Stimulated activated CD4-positive, alpha-beta T cell treated with anti-CD3 and anti-CD28 coated beads, Interleukin-2, amount 100 ng/mL, for 24 hours (primary cell): ENCODE measurements at places on chromosomes 1 and 21.

GRCh38 chr1:8396083-8396785 lies 78.3 kb downstream of the SLC45A1 start:
- no peak for DNase-seq

DNA sequence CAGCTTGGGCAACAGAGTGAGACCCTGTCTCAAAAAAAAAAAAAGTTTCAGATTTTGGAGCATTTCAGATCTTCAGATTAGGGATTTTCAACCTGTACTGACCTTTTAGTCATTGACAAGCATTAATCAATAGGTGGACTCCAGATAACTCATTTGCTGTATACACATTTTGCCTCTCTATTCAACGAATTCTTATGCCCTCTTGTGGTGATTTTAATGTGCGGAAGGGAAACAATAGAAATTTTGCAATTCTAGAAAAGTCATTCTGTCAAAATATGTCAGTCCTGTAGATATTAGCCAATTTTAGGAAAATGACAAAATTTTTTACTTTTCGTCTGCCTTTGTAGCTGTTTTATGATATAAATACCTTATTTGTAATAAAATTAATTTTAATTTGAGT lies 11.6 kb upstream of the OR2G2 start:
- DNase-seq, result no peak

GRCh38 chr1:30469426-30469825 lies 254.0 kb downstream of the MATN1 start:
- no peak for DNase-seq

DNA sequence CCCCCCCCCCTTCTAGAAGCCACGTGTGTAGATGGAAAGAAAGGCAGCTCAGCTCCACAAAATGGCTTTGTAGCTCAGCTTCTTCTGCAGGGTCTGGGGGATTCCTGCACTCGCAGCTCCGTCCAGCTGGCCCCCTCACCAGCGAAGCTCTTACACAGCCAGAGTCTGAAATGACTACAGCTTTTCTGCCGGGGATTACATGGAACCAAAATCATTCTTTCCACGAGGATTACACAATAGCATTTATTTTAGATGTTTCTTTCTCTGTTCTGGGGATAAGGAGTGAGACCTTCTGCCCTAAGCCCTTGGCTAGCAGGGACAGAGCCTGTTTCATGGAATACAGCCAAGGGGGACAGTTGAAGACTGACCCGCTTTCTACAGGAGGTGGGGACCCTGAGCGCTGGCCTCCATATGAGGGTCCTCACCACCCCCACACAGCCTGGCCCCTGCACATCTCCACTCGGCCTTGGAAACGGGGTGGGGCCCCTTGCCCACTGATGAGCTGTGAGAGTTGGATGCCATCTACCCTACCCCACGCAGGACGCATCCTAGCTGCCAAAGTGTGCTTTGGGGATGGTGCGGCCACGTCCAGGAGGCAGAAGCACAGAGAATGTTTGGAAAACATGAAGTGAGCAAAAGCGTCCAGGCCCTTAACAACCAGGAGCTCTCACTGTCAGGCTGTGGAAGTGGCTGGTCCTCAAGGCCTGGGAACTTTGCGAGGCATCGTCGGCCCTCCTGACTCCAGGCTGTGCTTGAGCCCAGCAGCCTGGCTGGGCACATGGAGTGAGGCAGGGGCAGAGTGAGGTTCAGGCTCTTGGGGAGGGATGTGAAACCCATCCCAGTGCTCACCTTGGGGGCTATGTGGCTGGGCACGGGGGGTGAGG lies 14.5 kb downstream of the ACTRT2 start:
- no peak for DNase-seq

DNA sequence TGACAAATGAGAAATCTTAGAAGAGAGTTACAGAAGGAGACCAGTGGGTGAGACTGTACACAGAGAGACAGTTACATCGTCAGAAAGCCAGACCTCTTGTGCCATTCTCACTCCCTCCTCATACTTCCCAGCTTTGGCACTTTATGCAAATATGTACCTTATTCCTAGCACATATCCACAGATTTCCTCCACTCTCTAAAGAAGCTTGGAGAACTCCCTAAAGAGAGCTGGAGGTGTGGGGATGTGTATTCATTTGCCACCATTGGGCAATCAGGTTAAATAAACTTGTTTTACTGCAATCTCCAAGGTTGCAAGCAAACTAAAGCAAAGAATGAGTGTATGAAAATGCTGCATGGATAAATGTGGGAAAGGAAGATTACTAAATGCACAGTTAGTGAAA lies 380.9 kb upstream of the PRMT6 start:
- DNase-seq, result no peak

DNA sequence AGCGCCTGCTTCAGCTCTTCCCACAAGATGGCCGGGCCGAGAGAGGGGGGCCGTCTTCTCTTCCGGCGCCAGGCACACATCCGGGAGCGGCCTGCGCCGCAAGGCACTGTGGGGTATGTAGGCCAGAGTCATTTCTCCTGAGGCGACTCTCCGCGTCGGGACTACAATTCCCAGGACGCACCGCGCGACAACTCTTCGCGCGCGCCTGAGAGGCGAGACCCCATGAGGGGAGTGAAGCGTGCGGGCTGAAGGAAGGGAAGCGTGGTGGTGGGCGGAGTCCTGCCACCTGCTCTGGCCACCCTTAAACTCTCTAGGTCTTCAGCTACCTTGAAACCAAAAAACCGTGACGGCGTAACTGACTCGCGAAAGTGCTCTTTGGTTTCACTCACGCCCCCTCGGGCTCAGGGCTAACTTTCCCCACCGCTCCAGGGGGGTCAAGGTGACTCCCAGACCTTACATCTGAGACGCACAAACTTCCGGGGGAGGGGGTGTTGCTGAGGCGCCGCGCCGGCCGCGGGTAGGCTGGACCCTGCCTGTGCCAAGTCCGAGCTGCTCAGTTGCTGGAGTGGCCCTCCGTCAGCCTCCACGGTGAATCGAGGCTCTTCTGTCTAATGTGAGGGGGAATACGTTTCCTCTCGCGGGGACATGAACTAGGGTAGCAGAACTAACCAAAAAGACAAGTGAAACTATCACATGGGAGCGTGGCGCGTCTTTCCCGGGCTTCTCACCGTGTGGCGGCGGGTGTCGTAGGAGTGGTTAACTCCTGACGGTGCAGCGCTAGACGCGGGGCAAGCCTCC lies at the start of gene SERBP1:
Gene SERBP1 (minus strand): TSS at position 45 of the 798 bp plus-strand sequence. CDS start 102 bp downstream, outside the sequence.
- peak; percentile 94 for DNase-seq

DNA sequence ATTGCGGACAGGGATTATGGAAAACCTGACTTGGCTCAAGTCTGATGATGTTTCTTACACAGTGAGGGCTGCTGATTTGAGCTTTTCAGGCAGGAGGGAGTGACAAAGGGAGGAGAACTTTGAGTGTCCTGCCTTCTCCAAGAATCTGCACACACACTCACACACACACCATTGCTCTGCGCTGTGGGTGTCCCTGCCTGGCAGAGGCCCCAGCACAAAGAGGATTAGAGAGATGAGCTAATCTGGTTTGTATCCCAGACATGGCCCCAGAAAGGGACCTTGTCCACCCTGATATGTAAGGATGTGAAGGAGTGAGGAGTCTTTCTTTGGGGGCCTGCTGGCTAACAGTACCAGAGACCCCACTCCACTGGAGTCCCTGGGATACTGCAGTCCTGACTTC lies 5.9 kb upstream of the WNT2B start:
- no peak for DNase-seq

DNA sequence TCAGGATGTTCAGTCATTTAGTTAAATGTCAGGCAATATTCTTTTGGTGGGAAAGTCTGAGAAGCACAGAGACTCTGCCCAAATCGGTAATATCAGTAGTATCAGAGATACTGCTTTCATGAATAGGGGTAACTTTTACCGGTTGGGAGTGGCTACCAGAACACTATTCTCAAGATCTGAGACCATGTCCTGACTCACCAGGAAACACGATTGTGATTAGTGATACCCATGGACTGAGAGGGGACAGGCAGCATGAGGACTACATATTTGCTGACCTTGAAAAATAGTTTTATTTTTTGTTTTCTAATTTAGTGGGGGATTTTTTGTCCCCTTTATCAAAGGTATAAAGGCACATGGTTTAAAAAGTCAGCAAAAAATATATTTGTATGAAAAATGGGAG lies 76.0 kb upstream of the NEK2 start:
- DNase-seq, result no peak

DNA sequence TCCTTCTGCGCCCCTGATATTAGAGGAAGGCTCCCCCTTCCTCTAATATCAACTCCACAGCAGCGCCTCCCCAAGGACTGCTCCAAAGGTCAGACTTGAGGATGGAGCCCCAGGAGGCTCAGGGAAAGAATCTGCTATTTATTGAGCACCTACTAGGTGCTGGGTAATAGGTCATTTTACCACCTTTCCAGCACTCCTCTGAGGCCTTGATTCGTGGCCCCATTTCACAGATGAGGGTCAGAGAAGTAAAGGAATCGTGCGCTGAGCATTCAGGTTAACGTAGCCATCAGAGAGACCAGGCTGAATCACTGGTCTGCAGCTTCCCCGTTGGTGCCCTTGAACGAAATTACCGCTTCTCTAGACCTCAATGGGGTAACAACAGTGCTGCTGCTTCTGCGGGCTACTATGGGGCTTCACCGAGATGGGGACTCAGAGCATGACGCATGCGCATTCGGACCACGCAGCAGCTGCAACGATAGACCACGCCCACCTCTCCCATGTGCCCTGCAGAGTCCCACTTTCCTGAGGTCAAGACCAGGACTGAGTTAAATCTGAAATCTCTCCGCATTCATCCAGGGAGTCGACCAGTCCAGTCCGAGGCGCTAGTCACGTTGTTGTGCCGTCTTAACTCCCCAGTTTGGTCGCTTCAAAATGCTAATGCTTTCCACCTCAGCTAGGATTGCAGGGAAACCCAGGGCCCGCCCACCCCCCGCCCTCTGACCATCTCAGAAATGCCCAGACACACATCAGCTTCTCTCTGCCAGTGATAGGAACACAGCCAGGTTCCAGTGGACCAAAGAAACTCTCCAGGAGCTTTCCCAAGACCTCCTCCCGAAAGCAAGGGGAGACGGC lies 12.9 kb downstream of the CAMK2N1 start:
- no peak for DNase-seq

- no peak for DNase-seq
Observed at GRCh38 chr1:89527256-89527655, 2.6 kb downstream of the LRRC8B start.

DNA sequence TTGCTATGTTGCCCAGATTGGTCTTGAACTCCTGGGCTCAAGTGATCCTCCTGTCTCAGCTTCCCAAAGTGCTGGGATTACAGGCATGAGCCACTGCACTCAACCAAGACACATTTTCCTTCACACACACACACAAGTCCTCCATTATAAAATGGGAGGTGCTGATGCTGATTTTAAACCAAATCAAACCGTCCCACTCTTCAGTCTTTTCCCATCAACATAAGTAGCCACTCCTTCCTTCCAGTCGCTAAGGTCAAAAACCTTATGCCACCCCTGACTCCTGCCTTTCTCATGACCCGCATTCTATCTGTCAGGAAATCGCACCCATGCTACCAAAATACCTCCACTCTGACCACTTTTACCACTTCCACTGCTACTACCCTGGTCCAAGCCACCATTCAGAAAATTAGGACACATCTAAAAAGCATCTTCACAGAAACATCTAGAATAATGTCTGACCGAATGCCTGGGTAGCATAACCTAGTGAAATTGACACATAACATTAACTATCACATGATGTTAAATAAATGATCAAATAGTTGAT lies 28.0 kb upstream of the IFNGR2 start:
- no peak for DNase-seq

GRCh38 chr1:234509457-234510328 lies 30.7 kb upstream of the TARBP1 start:
- DNase-seq, result no peak
